ENCODE measurements at places on chromosomes 1 and 21. TPM values are rescaled to one million over a fixed set of nuclear protein-coding genes. Genes with fewer than 3 reads are reported as not detected.
A peak's percentile ranks its signal among the peaks of the same experiment; 100 is the strongest.

The C8B gene
- not detected for total RNA-seq

The NBPF20 gene
- total RNA-seq = 12.1 TPM

The CA14 gene
- total RNA-seq = not detected

The RAD54L gene
- total RNA-seq = 2.3 TPM

The PEAR1 gene
- total RNA-seq = 2.3 TPM

- H3K27ac ChIP-seq = no peak overlapping the region
- H3K4me3 ChIP-seq = no peak overlapping the region
- no peaks in the 10 kb centered on the region for H3K36me3 ChIP-seq
- H3K27me3 ChIP-seq = no peaks in the 10 kb centered on the region
- no peaks in the 10 kb centered on the region for H3K4me1 ChIP-seq
Measured at GRCh38 chr1:215210167-215210566, 127.6 kb downstream of the KCNK2 start.

DNA sequence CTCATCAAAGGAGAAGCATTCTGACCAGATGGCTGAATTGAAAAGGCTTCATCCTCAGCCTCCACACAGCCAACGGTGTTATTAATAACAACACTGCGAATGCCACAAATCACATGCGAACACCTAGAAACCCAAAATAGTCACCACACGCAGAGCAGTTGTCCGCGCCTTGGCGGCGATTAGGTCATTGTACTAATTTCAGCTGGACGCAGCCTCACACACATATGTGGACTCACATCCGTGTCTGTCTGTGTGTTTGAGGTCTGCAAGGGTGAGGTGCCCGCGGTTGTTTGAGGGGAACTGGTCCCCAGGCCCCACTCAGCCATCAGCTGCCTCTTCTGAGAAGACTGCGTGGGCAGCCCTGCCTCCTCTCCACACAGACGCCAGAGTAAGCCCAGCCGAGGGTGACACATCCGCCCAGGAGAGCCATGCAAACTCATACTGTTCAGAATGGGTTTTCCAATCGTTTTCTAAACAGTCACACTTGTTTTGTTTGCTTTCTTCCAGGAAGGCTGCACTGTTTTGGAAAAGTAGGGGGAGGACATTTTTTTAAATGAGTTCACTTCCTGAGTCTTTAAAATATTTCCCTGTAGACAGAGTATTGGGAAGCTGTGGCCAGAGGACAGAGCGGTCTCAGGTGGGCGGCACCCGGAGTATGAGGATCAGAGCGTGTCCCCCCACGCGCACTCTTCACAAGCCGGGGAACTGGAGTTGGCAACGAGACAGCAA, 53.4 kb downstream of the TOMM20 start:
- peak overlapping the region; percentile 97 for H3K27ac ChIP-seq
- no peaks in the 10 kb centered on the region for H3K27me3 ChIP-seq
- H3K36me3 ChIP-seq = no peaks in the 10 kb centered on the region
- peak overlapping the region; percentile 1 for H3K4me3 ChIP-seq

DNA sequence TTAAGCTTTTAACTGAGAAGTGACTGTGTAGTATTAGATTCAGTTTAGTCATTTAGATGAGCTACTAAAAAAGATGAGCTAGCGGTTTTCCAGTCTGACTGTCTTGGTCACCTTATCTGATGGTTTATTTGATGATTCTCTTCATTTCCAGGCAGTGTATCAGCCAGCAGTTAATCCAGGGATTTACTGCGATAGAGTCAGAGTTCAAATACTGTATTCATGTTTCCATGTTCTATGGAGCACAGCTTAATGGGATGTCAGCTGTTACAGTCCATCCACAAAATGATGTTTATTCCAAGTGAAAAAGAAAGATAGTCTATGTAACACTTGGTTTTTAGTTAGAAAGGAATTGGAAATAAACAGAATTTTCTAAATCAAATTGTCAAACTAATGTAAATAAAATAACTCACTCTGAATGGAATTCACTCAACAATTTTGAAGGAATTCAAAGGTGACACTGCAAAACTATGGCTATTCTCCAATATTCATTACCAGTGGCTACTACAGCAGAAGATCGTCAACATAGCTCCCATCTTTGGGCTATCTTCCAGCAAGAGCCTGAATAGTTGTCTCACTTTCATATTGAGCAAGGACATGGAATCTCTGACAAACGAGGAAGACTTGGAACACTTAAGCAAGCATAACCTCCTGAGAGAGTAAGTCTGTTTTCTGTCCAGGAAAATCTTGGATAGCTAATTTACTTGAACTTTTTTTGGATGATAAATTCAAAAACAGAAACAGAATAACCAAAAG, 54.6 kb upstream of the DPT start:
- no peaks in the 10 kb centered on the region for H3K4me1 ChIP-seq
- H3K4me3 ChIP-seq = no peak overlapping the region
- peak overlapping the region; percentile 21 for H3K27ac ChIP-seq
- H3K27me3 ChIP-seq = no peaks in the 10 kb centered on the region
- H3K36me3 ChIP-seq = no peaks in the 10 kb centered on the region

DNA sequence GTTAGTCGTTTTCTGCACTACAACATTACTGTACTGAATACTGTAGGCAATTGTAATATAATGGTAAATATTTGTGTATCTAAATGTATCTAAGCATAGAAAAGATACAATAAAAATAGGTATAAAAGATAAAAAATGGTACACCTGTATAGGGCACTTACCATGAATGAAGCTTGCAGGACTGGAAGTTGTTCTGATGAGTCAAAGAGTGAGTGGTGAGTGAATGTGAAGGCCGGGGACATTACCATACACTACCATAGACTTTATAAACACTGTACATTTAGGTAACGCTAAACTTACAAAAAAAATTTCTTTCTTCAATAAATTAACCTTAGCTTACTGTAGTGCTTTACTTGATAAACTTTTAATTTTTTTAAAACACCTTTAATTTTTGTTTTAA, 13.5 kb downstream of the OSBPL9 start:
- no peaks in the 10 kb centered on the region for H3K27me3 ChIP-seq
- no peak overlapping the region for H3K27ac ChIP-seq
- no peak overlapping the region for H3K4me3 ChIP-seq

- H3K27me3 ChIP-seq = no peaks in the 10 kb centered on the region
- H3K27ac ChIP-seq = peak overlapping the region; percentile 49
- H3K36me3 ChIP-seq = no peaks in the 10 kb centered on the region
Measured at GRCh38 chr1:41672641-41673361, 188.3 kb upstream of the EDN2 start.

DNA sequence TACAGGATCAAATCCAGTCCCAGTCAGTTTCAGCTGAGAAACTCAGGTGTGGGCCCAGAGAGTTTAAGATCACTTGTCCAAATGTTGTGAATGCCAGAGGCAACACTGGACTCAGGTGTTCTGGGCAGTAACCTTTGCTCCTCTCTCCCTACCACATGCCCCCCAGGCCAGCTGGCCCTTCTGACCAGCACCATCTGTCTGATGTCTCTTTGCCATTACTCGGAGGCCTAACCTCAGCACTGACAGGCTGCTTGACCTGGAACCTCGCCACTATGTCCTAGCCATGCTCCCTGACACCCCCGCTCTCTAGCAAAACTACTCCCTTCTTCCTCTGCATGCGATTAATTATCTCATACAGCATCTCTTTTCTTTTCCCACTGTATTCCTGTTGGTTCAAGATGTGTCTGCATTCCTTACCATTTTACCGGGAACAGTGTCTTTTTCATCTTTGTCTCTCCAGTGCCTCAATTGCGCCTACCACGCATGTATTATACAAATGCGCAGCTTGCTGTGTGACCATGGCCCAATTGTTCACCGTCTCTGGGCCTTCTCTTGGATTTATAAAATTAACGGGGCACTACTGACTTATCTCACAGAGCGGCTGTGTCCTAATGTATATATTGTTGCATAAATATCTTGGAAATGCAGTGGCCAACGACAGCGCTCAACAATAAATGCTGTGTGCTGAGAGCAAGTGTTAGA, 159.5 kb upstream of the IRF2BP2 start:
- H3K27me3 ChIP-seq = no peaks in the 10 kb centered on the region
- no peak overlapping the region for H3K4me3 ChIP-seq
- no peak overlapping the region for H3K27ac ChIP-seq
- H3K36me3 ChIP-seq = no peaks in the 10 kb centered on the region
- peaks cover 6% of the 10 kb centered on the region for H3K4me1 ChIP-seq

GRCh38 chr1:82317671-82318070, 516.9 kb downstream of the ADGRL2 start:
- H3K4me1 ChIP-seq = no peaks in the 10 kb centered on the region
- H3K27me3 ChIP-seq = no peaks in the 10 kb centered on the region
- no peak overlapping the region for H3K27ac ChIP-seq

- no peak for DNase-seq
- H3K4me1 ChIP-seq = peaks cover 19% of the 10 kb centered on the region
- peaks cover 21% of the 10 kb centered on the region for H3K27me3 ChIP-seq
- no peaks in the 10 kb centered on the region for H3K36me3 ChIP-seq
- no peak overlapping the region for H3K4me3 ChIP-seq
Measured at GRCh38 chr1:30805304-30806003, 47.9 kb upstream of the LAPTM5 start.

DNA sequence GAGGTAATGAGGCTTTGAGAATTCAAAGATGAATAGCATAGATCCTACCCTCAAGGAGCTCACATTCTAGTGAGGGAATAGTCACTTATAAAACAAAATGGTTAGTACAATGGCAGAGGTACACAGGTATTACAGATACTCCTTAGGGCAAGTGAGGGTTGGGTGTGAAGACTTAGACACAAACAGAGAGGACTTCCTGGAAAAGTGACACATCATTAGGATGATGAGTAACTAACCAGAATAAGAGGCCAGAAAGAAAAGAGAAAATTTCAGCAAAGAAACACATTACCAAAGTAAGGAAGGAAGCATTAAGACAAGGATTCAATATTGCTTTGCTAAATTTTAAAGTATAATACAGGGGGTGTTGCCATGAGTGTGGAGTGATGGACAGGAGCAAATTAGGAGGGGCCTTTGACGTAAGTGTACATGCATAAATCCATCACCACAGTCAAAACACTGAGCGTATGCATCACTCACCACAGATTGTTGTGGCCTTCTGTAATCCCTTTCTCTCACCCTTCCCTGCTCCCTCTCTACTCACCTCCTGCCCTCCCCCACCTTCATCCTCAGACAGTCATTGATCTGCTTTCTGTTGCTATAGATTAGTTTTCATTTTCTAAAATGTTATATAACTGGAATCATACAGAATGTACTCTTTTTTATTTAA, 7.9 kb downstream of the CD53 start:
- H3K4me1 ChIP-seq = no peaks in the 10 kb centered on the region
- no peaks in the 10 kb centered on the region for H3K36me3 ChIP-seq
- H3K27ac ChIP-seq = no peak overlapping the region
- DNase-seq = no peak

GRCh38 chr1:11384170-11384554, 94.8 kb upstream of the DISP3 start:
- no peak overlapping the region for H3K27ac ChIP-seq
- peaks cover 12% of the 10 kb centered on the region for H3K27me3 ChIP-seq

- H3K27ac ChIP-seq = no peak overlapping the region
- no peak overlapping the region for H3K4me3 ChIP-seq
- no peaks in the 10 kb centered on the region for H3K36me3 ChIP-seq
- no peak for DNase-seq
- H3K27me3 ChIP-seq = no peaks in the 10 kb centered on the region
Measured at GRCh38 chr1:40896482-40896881, 34.3 kb upstream of the CITED4 start.

DNA sequence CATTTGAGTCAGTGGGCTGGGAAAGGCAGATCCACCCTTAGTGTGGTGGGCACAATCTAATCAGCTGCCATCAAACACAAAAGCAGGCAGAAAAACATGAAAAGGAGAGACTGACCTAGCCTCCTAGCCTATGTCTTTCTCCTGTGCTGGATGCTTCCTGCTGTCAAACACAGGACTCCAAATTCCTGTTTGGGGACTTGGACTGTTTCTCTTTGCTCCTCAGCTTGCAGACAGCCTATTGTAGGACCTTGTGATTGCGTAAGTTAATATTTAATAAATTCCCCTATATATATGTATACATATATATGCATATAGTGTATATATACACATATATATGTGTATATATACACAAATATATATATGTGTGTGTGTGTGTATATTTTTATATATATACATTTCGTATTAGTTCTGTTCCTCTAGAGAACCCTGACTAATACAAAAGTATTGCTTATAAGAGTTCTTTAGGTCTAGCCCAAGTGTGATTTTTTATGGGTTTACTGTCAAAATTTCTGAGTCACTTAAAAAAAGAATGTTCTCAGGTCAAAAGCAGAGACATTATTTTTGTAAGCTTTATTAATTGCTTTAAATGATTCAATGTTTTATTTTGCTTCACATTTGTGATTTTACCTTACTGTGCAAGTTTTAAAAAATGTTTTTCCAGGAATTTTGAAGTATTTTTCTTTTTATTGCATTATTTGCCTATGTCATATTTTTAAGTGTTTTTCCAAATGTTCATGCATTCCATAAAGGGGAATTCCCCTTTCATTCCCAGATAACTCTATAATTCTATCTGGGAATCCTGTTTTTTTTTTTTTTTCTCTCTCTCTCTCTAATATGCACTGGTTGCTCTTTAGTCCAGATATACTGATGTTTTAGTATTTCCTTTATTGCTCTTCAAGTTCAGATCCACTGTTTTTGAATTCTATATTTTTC, 92.1 kb upstream of the ADAMTS5 start:
- H3K4me1 ChIP-seq = no peaks in the 10 kb centered on the region
- no peak overlapping the region for H3K27ac ChIP-seq
- no peak overlapping the region for H3K4me3 ChIP-seq
- H3K36me3 ChIP-seq = no peaks in the 10 kb centered on the region
- no peak for DNase-seq

DNA sequence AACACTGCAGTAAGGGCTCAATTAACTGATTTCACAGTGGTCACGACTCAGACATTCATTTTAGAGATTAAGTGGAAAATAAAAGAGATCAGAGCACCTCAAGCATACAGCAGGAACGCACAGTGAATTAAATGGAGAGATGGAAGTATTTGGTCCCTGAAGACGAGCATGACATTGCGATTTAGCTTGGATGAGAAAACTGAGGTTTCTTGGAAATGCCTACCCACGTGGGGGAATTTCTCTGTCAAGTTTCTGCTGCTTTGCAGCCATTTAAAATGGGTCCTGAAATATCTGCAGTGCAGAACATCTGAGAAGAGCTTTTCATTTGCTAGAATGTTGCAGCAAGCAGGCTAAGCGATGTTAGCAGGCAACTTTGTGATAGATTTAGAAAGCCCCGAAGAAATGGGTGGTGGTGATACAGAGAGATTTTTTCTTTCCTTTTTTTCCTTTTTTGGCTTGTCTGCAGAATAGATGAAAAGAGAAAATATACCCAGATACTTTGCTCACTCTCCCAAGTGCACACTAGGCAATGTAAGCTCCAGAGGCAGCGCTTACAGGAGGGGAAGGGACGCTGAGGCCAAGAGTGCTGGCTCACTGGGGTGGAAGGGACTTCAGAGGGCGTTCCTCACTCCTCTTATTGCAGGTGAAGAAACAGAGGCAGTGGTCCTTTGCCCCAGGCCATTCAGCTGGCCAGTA, 258.0 kb downstream of the KCNJ6 start:
- peaks cover 17% of the 10 kb centered on the region for H3K4me1 ChIP-seq
- H3K27ac ChIP-seq = peak overlapping the region; percentile 73
- no peak for DNase-seq
- no peak overlapping the region for H3K4me3 ChIP-seq
- H3K36me3 ChIP-seq = no peaks in the 10 kb centered on the region

All from stomach (tissue), 19 donors.